ENCODE measurements at places on chromosomes 12 and 14.
A peak's percentile ranks its signal among the peaks of the same experiment; 100 is the strongest.

- DNase-seq, result no peak
These were observed 163.7 kb downstream of the BMP4 start for GRCh38 chr14:53792909-53793308.

DNA sequence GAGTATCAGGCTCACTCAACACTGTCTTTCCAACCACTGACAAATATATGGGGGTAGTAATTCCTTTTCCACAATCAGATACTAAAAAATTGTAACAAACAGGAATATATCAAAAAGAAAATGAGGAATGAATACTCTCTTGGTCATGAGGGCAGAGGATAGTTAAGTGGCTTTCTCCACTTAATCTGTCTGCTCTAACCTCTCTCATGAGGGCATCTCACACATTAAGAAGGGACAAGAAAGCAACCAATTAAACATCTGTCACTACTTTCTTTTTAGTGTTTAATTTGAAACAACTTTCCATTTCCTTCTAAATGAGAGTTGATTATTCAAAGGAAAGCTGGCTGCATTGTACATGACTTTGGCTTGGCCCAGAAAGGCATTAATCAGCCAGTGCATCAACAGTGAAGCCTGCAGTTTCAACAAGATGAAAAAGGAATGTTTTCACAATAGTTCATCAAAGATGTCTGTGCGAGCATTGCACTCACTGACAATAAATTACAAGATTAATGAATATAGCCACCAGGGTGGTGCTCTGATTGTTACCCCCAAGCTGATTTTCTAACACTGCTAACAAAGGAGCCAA lies 142.0 kb downstream of the SEC23A start:
- DNase-seq, result no peak

GRCh38 chr12:58959639-58960300 lies 39.5 kb upstream of the LRIG3 start:
- no peak for DNase-seq

- DNase-seq, result no peak
These were observed 84.3 kb downstream of the PRIMA1 start for GRCh38 chr14:93703941-93704340.

DNA sequence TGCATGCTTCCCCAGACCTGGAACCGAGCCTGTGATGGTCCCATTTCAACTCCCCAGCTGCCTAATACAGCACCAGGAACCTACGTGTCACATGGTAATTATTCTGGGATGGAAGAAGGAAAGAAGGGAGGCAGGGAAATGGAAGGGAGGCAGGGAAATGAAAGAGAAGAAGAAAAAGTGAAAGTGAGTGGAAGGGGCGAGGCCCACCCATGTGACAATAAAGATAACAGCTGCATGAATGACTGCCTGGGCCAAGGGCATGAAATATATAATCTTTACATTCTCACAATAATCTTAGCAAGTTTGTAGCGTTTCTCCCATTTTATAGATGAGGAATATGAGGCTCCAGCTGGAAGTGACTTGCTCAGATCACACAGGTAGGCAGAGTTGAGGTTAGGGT lies 245.0 kb upstream of the PWP1 start:
- no peak for DNase-seq

DNA sequence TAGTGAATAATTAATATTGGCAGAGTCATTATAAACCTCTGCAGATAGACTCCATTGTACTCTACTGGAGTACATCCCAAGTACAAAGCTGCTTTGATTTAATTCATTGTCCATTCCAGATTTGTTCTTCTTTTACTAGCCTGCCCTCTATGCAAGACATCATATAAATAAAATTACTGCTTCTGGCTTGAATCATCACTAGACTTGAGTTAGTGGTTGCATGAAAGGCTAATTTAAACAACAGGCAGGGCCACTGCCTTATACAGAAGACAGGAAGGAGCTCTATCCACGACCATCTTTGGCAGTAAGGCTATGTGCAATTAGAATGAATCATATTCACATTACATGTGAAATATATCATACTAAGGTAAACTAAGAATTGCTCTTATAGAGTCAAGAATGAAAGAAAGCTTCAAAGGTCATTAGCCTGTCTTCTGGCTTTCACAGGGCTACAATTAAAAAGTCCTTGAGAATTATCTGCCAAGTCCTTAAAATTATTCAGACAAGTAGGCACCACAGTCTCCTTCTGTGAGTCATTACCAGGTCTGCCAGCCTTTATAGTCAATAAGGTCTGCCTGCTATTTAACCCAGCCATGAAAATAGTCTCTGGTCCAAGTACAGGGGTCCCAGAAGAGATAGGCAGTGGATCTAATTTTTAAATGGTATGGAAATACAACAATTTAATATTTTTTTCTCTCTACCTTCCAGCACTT lies 631.8 kb downstream of the TMTC2 start:
- DNase-seq, result no peak

- no peak for DNase-seq
These were observed 30.5 kb upstream of the NUDT4 start for GRCh38 chr12:93347054-93347785.

- DNase-seq, result peak; percentile 40
These were observed 2.1 kb upstream of the SLC11A2 start for GRCh38 chr12:51028126-51028812.

DNA sequence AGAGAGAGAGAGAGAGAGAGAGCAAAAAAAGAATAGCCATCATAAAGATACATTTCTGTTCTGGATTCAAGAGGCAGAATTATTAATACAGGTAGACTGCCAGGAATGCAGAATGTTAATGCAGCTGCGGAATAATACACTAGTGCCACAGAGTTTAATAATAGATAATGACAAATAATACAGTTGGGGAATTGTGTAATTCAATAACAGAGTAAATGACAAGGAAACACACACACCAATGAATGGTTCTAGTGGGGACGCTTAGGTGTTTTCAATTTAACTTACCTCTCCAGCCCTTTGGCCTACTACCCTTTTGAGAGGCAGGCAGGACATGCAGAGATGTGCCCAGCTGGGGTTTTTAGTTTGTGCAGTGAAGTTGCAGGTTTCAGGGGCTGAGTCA lies 313.9 kb downstream of the NRXN3 start:
- no peak for DNase-seq

DNA sequence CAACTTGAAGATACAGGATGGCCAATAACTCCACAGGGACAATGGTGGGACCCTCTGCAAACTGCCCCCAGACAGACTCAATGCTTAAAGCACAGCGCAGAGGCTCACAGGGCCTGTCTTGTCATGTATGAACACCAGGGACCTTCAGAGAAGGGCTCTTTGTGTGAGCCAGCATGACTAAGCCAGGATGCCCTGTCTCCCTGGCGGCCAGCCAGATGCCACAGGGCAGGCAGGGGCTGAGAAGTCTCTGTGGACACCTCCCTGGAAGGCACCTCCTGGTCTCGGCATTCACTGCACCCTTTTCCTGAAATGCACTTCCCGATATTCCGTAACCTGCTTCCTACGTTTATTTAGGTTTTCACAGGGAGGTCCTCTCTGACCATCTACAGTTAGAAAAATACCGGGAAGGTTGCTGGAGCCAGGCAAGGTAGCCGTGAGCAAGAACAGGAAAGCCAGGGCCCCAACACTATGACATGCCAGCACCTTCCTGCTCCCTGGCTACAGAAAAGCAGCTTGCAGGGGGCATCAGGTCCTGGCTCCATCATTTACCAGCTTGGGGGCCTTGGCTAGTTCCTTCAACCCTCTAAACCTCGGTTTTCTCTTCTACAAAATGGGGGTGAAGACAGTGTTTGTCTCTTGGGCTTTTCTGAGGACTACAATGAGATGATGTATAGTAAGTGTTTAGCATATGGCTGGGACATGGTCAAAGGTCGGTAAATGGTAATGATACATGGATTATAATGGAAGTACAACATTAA lies 65.0 kb downstream of the PITPNM2 start:
- DNase-seq, result peak; percentile 87

- DNase-seq, result no peak
These were observed 28.5 kb downstream of the PAWR start for GRCh38 chr12:79662046-79662811.

DNA sequence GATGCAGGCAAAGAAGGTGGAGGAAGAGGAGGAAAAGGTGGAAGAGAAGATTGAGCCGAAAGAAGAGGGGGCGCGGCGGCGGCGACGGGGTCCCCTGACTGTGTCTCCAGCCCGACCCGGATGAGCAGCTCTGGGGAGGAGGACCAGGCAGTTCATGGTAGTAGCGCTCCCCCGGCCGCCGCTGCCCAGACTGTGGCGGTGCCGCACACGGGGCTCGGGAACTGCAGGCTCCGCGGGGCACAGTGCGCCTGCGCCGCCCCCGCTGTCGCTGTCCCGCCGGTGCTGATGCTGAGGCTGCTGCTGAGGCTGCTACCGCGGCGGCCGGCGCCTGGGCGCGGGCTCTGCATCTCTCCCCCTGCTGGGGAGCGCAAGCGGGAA lies at the start of gene KCNH5:
Gene KCNH5, minus strand, starts transcription at position 225 of the 378 bp plus-strand sequence. CDS start 272 bp downstream, outside the sequence.
- DNase-seq, result peak; percentile 26

GRCh38 chr14:50542941-50543418 lies 10.6 kb upstream of the MAP4K5 start:
- peak; percentile 49 for DNase-seq

- DNase-seq, result peak; percentile 67
These were observed 131.6 kb downstream of the PPFIA2 start for GRCh38 chr12:81627336-81628189.

DNA sequence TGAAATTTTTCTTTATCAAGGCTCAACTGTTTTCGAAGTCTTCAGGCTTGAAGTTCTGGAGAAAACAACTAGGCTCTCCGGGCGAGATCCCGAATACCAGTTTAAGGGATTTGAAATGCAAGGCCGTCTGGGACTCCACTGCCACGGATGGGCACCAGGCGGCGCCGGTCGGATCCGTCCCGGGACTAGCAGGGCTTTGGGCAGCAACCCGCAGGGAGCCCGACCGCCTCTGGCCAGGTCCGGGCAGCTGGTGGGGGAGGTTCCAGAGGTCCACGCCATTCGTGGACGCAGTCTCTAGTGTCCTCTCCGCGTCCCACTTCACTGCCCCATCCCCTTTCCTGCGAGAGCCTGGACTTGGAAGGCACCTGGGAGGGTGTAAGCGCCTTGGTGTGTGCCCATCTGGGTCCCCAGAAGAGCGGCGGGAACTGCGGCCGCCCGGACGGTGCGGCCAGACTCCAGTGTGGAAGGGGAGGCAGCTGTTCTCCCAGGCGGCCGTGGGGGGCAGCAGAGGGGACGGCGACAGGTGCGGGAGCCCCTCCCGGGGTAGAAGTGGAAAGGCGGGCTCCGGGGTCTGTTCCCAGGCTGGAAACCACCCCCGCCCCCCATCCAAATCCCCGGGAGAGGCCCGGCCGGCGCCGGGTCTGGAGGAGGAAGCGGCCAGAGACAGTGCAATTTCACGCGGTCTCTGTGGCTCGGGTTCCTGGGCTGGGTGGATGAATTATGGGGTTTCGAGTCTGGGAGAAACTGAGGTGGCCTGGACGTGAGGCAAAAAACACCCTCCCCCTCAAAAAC lies 838 bp upstream of the ERBB3 start:
- peak; percentile 86 for DNase-seq

DNA sequence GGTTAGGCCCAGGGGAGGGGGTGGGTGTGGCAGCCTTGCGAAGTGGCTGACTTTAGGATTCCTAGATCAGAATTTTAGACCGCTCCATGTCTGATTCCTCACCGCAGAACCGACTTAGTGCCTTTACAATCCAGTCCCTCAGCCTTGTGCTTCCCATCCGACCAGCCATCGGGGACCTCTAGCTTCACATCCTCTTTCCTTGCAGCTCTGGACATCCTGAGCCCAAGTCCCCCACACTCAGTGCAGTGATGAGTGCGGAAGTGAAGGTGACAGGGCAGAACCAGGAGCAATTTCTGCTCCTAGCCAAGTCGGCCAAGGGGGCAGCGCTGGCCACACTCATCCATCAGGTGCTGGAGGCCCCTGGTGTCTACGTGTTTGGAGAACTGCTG lies 557 bp downstream of the COPS7A start:
- no peak for DNase-seq

Data from NCI-H460 (cell line).